ENCODE measurements at places on chromosomes 7 and 10. TPM values are rescaled to one million over a fixed set of nuclear protein-coding genes. Genes with fewer than 3 reads are reported as not detected.

DNA sequence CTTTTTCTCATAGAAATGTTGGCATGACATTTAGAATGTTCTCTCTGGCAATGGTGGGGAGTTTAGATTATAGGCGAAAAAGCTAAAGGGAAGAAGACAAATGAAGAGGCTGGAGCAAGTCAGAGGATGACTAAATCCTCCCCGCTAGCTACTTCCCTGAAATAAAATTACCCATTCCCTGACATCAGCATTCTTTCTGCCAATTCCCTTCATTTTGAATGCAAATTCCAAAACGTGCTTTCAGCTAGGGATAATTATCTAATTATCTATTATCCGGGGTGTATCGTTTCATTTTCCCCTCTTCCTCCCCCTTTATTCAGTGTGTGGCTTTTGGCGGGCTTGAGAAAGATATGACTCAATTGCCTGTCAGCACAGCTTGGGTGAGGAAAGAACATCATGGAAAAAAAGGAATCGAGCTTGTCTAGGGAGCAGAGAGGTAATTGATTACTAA is 672.3 kb downstream of the TNS3 start:
- no peak for DNase-seq

- DNase-seq: peak; percentile 73
Observed at GRCh38 chr7:90178679-90179278, 24.5 kb downstream of the STEAP1 start.

- no peak for DNase-seq
Observed at GRCh38 chr10:71150796-71151195, 61.6 kb upstream of the UNC5B start.

DNA sequence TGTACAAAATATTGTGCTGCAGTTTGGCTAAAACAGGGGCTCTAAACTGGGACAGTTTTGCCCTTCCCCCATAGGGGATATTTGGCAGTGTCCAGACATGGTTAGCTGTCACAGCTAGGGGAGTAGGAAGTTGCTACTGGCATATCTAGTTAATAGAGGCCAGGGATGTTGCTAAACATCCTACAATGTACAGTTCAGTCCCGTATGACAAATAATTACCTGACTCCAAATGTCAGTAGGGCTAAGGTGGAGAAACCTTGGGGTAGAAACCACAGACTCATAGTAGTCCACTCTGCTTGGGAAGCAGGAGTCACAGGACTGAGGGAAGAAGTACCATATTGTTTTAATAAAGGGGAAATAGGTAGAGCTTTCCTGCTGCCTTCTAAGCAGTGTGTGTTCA is 39.8 kb downstream of the WBP1L start:
- no peak for DNase-seq

GRCh38 chr10:110073896-110074295 is 66.1 kb downstream of the ADD3 start:
- DNase-seq: no peak

DNA sequence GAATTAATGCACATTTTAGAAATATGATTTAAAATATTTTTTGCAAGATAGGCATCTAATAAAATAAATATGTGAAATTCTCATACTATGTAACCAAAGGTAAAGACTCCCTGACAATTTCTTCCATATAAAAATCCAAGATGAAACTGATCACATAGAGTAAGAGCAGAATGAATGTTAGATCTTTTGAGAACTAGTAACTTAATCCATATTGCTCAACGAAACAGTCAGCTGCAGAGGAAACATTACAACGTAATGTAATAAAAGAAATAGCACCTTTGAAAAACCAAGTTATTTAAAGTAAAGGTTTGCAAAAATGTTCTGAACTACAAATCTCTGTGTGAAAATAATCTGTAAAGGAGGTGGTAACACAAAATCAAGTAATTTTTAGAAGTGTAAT is 28.8 kb downstream of the HACD1 start:
- no peak for DNase-seq

DNA sequence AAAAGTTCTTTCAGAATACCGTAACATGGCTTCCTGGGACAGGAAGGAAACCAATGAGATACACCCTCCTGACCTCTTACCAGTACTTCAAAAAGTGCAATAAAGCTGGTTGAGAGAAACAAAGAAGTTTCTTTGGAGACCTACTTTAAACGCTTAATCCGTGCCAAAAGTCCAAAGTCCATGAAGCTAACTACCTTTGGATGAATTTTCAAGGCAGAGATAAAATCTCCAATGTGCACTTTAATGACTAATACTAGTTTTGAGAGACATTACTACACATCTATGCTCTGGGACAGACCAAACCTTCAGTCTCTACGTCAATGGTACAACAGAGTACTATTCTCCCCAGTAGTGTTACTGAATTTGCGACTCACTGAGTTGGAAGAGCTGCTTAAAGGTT is 46.1 kb downstream of the UBE2H start:
- peak; percentile 60 for DNase-seq

DNA sequence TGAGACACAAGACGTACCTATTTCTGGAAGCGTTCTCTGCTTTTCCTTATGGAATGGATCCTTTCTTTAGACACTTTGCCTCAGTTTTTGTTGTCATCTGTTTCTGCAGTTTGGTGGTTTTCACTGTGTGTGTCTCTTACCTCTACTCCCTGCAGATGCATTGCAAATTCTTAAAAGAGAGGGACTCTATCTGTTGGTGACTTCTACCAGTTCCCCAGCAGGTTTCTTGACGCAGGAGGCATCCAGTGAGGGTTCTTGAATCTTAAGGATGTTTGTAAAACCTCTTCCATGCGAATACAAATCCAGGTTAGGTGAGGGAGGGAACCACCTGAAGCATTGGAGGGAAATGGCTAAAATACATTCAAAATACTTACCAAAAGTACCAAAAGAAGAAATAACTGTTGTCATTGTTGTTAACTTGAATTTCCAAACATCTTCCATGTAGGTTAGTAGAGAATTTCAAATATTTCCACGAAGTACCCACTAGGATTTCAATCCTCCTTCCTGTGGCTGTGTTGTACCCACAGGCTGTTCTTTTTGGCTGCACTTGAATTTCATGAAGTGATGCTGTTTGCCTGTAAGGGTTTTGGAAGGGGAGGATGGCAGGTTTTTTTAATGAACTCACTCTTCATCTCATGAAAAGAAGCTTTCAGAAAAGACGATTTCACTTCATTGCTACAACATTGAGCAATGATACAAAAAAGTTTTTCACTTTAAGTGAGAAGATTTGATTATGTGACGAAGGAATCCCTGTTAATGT is 32.2 kb downstream of the PLXDC2 start:
- DNase-seq: no peak

DNA sequence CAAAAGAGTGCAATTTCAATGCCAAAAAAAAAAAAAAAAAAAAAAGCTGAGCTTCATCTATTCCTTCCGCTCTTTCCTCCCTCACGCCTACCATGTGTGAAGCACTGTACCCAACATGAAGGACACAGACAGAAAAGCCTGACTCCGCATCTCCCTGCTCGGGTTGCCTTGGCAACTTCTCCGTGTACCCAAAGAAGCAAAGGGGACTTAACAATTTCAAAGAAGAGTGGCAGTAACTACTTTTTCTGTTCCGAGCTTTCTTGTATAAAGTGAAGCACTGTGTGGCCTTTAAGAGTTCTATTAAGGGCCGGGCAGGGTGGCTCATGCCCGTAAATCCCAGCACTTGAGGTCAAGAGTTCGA is 177.7 kb downstream of the PRKCQ start:
- DNase-seq: no peak

DNA sequence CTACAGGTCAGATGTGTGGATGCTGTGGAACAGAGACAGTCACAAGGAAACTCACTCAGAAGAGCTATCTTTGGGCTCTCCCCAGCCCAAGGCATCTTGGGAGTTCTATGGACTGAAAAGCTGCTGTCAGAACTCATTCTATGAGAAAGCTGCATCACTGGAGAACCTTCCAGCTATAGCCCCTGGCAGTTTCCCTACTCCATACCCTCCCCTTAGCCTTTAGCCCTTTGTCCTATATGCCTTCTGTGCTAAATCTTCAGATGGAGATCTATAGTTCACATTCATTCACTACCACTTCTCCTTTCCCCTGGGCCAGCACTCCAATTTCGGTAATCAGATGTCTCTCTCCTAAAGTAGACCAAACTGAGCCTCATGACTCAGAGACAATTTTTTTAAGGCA is 6.9 kb downstream of the WNT8B start:
- DNase-seq: no peak

DNA sequence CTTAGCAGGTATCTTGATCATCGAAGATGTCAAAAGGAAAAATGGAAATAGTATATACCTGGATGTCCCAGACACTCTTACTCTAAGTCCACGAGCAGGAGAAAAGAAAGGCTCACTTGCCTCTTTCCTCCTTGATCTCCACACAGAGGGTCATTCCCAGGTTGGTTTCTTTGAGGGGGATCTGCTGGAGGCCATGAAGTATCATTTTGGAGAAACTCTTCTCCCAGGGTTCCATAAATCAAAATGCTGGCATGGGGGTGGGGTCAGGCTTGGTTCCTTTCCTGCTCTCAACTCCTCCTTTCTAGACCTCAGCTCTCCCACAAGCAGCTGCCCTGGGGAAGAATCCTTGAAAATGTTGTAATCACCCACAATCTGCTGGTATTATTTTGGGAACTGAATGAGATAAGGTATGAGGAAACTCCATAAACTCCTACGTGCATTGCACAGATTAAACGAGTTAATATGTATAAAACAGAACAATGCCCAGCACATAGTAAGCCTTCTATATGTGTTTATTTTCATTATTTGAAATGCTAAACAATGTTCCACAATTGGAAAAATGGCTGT is 54.4 kb downstream of the PRKCQ start:
- DNase-seq: no peak

- no peak for DNase-seq
Observed at GRCh38 chr10:88744002-88744401, 15.8 kb upstream of the LIPN start.

The STK32C gene
- 5.0 TPM for total RNA-seq

DNA sequence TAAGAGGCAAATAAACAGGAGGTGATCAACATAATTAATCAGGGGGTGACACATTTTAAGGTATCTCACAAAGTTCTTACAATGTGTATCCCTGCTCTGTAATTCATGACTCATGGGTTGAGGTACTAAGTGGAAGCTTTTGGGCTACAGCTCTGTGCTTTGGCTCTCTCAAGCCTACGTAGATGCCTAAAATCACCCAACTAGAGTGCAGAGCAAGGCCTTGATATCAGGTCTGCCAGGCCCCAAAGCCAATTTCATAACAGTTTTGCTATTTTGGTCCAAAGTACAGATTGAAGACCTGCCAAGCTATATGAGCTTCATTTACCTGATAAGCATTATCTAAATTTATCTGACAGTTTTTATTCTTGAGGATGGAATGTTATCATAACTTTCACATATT is 175.3 kb upstream of the BET1 start:
- no peak for DNase-seq

DNA sequence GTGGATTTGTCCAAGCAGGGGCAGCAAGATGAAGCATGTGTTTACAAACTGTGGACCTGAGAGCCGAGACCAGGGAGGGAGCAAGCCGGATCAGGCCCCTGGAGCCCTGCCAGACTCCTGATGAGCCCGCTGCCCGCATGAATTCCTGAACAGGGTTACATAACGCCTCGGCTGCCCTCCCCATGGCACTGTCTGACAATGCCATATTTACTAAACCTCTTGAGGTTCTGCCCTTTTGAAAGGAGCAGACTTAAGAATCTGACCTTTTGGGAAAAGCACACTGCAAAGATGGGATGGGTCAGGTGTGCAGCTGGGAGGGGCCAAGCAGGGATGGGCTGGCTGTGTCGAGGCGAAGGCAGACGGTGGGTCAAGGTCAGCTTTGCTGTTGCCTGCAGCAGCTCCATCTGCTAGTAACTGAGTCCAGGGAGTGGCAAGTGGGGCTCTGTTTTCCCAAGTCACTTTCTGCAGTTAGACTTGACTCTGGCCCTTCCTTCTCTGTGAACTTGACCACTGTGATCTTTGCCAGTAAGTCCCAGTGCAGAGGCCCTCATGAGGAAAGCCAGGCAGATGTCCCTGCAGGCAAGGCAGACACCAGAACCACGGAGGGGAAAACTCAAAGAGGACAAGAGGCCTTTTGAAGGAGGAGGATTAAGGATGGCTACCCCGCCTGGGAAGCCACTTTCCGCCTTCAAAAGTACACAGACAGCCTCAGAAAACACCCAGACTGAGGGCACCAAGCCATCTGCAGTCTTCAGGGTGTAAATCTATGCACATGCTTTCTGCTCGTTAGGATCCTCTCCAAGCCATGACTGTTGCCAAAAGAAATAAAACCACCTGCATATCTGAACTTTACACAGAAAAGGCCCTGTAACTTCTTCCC is 175.8 kb downstream of the TNS3 start:
- peak; percentile 53 for DNase-seq

GRCh38 chr7:30157204-30157603 is 22.4 kb downstream of the MTURN start:
- DNase-seq: no peak

DNA sequence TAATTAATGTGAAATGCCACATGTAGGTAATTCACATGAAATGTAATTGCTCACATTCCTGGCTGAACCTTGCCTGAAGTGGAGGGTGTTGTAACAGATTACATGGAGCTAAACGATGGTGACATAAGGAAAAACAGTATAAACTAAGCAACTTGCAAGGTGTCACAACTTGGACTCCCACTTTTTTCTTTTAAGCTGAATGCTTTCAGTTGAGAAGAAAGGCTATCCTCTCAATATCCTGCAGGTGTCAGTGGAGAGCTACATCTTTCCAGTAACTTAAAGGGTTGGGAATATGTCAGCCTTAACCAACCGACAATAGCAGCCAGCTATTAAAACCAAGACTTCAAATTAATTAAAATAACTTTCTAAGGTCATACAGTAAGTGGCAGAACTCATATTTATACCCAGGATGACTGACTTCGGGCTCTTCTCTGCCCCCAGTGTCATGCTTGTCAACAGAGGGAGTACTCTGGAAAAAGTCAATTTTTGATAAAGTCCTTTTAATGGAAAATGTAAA is 33.7 kb downstream of the NRBF2 start:
- DNase-seq: peak; percentile 89

DNA sequence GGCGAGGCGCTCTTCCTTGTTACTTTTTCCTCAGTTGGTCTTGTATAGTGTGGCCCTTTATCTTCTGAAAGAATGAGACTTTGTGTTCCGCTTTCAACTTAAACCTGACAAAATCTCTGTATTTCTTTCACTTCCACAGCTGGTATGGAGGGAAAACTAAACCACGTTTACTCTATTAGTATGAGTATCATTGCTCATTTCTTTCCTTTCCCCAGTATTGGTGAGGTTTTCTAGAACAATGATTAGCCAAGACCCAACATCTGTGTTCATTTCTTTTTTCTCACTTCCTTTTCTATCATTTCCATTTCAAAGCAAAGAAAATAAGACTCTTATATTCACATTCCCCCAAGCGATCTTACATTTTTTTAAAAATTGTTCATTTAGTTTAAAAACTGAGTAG is 165.3 kb downstream of the PAXIP1 start:
- no peak for DNase-seq

DNA sequence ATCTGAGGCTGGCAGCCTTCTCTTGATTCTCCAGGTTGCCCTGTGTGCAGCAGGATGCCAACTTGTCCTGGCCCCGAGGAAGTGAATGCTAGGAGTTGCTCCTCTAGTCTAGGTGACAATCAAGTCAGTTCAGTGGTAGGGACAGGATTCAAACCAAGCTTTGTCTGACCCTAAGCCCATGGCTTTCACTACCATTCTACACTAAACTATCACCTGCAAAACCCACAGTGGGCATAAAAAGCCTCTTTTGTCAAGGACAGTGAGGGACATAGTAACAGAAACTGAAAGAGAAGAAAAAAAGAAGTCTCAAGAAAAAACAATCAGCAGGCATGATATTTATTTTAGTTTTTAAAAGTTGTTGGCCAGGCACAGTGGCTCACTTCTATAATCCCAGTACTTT is 33.5 kb downstream of the KCNMA1 start:
- DNase-seq: no peak

The GATA3 gene
- total RNA-seq: under 0.01 TPM
